Suprapubic skin (tissue), 4 donors: ENCODE measurements at places on chromosomes 6 and 20.

DNA sequence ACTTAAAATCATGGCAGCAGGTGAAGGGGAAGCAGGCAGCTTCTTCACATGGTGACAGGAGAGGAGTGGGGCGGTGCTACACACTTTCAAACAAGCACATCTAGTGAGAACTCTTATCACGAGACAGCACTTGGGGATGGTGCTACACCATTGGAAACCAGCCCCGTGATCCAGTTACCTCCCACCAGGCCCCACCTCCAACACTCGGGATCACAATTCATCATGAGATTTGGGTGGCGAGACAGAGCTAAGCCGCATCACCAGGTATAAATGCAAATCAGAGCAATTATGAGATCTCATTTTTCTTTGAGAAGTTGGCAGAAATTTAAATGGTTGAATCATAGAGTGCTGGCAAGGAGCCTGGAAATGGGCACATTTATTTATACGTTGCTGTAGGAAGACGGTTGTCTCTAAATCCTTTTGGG, 31.4 kb downstream of the IGF2R start:
- DNase-seq = no peak

DNA sequence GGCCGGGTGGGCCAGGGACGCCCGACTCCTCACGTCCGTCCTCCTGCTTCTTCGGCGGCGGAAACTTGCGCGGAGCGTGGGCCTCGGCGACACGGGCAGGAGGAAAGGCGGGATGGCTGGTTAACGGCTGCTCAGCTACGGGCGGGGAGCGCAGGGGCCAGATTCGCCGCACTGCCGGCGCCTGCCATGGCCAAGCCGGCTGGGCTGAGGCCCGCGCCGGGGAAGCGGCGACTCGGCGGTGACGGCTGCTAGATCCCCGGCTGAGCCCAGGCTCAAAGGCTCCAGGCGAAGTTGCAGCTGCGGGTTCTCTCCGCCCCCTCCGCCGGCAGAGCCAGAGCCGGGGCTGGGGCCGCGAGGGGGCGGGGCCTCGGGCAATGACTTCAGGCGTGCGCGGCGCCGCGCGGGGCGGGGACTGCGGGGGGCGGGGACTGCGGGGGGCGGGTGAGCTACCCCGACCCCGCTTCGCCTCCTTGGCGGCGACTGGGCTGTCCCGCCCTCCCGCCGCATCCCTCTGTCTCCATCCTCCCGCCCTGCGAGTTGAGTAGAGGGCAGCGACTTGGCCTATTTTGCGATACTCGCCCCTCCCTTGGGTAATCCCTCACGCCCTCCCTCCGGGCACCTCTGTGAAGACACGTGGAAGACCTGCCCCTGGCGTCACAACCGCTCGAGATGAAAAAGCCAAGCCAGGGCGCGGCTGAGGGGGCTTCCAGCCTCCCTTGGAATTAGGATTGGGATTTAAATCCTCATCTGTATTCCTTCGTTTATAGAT, at the start of gene CEP85L:
Gene CEP85L, minus strand, starts transcription at position 310 of the 769 bp plus-strand sequence. CDS start 322 bp downstream, outside the sequence.
- DNase-seq = peak; percentile 93

DNA sequence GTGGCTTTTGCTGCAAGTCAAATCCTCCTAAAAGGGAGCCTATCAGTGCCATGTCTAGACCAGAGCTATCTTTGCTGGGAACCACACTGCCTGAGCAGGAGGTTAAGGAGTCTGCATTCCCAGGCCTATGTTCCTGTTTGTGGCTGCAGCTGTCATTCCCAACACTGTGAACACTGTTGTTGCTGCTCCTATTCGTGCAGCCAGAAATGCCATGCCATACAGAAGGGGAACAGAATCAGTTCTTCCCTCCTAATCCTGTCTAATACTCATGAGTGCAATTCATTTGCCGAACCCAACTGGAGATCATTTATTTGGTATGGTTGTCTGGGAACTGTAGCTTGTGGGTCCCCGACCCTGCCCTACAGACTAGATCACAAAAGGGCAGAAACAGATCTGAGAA, 406.5 kb upstream of the GJE1 start:
- DNase-seq = no peak

DNA sequence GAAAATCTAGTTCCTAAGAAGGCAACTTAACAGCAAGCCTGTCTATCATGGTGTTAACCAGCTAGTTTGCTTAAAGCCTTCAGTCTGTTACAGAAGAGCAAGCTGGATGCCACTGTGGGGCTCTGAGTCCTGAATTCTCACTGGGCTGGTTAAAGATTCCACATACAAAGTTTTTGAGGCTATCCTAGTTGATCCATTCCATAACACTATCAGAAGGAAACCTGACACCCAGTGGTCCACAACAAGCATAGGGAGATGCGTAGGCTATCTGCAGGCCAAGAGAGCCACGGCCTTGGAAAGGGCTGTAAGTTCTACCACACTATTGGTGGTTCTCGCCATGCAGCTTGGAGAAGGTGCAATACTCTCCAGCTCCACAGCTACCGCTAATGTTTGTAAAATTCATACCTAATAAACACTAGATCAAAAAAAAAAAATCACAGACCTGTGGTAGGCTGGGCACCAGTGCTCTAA, 420 bp upstream of the MCCD1 start:
- no peak for DNase-seq

GRCh38 chr6:1524040-1524480, 85.7 kb upstream of the FOXC1 start:
- no peak for DNase-seq
